ENCODE measurements at places on chromosomes 7 and 10.

GRCh38 chr7:68073701-68074100 lies 1077.1 kb downstream of the TYW1 start:
- no peak for DNase-seq

- no peak for DNase-seq
Observed at GRCh38 chr7:30412782-30413504, 65.6 kb downstream of the NOD1 start.

DNA sequence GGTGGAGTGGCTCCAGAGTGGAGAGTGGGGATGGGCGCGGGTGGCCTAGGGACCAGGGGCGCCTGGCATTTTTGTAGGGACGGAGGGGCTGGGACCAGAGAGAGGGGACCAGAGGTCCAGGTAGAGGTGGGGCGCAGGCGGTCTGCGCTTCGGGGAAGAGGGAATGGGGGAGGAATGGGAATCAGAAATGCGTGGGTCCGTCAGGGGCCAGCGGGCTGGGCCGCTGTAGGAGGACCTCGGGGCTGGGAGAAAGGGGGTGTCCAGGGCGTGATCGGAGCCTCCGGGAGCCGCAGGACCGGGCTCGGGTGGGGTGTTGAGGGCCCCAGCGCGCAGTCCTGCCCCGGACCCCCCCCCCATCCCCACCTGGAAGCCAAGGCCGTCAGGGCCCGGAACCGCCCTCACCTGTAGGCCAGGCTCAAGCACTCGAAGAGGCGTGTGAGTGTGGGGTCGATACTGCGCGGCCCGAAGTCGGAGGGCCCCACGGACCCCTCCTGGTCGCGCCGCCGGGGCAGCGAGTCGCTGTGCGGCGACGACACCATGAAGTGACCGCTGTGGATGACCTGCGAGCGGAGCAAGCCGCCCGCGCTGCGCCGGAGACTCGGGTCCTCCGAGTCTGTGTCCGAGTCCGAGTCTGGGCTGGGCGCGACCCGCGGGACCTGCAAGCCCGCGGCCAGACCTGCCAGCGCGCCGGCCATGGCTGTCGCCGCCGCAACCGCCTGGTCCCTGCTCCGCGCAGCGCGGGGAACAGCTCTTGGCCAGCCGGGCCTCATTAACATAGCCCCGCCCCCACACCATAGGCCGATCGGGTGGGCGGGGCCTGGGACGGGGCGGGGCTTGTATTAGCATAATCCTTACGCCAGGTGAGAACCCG lies at the start of gene MLXIPL:
TSS of gene MLXIPL (minus strand) at position 725 of the 871 bp plus-strand sequence. CDS start at position 695, 30 bp downstream.
- DNase-seq: peak; percentile 31

GRCh38 chr10:101867931-101868330 lies 24.3 kb upstream of the KCNIP2 start:
- DNase-seq: no peak

GRCh38 chr7:5766321-5766761 lies 15.1 kb downstream of the RNF216 start:
- no peak for DNase-seq

- no peak for DNase-seq
Observed at GRCh38 chr7:34240417-34240816, 335.1 kb downstream of the BMPER start.

- no peak for DNase-seq
Observed at GRCh38 chr7:151387161-151388006, 22.5 kb downstream of the WDR86 start.

DNA sequence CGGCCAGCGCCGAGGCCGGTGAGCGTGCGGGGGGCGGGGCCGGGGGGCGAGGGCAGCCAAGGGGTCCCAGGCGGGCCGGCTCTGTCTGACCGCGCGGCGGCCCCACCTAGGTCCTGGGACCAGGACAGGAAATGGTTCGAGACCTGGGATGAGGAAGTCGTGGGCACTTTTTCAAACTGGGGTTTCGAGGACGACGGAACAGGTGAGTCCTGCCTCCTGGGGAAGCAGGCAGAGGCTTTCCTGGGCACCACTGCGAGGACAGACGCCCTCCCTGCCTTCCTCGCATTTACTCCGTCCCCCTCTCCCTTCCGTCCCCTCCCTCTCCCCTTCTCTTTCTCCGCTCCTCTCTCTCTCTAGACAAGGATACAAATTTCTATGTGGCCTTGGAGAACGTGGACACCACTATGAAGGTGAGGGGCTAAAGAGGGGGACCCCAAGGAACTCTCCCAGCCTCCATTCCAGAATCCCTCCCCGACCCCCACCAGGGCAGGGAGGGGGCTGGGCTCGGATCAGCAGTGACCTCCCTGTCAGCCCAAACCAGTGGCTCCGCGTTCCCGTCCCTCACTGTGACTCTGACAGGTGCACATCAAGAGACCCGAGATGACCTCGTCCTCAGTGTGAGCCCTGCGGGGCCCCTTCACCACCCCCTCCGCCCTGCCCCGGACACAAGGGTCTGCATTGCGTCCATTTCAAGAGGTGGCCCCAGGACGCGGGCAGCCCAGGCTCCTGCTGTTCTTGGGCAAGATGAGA lies 2.6 kb upstream of the MUC12 start:
- DNase-seq: no peak

GRCh38 chr7:3134745-3135144 lies 91.1 kb upstream of the CARD11 start:
- DNase-seq: no peak

DNA sequence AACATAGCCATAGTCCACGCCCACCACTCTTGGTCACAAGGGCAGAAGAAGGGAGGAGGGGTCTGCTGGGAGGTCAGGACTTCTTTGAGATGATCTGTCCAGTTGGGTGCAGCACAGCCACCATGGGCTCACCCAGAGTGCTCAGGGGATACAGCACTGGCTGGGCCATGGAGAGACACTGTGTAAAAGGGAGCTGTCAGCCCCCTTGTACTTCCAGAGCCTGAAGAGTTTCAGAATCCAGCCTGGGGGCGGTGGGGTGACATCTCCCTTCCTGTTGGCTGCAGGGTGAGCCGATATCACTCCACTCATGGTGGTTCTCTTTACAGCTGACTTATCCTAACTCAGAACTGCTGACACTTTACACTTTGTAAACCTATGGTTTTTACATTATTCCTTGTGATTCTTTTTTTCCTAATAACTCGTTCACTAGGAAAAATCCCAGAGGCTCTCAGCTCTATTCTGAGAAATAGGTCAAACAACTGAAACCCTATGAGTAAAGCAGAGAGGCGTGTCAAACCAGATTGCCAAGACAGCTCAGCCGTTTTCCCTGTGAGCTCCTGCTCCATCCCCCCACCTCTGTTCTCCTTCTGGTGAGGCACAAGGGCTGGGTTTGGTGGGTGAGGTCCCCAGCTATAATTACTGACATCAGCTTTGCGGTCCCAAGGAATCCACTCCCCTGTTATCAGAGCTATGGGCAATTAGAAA lies 3.2 kb upstream of the MRPS24 start:
- DNase-seq: no peak

- DNase-seq: no peak
Observed at GRCh38 chr7:91993976-91994375, 53.3 kb downstream of the AKAP9 start.

GRCh38 chr7:153886506-153887441 lies 165.4 kb upstream of the DPP6 start:
- no peak for DNase-seq

DNA sequence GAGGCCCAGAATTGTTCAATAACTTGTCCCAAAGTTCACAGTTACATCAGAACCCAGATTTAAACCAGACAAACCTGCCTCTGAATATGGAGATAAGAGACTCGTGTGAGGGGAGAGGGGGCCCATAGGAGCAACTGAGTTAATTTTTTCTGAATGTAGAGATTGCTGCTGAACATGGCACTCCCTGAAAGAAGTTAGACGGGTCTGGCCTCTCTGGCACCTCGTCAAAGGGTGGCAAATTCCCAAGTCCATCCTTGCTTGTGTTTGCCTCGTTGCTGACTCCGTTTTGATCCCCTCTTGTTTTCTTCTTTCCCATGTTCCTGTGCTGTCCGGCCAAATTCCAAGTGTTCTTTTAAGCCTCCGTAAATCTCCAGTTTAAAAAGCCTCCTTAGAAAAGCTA lies 35.2 kb upstream of the YAE1 start:
- no peak for DNase-seq

DNA sequence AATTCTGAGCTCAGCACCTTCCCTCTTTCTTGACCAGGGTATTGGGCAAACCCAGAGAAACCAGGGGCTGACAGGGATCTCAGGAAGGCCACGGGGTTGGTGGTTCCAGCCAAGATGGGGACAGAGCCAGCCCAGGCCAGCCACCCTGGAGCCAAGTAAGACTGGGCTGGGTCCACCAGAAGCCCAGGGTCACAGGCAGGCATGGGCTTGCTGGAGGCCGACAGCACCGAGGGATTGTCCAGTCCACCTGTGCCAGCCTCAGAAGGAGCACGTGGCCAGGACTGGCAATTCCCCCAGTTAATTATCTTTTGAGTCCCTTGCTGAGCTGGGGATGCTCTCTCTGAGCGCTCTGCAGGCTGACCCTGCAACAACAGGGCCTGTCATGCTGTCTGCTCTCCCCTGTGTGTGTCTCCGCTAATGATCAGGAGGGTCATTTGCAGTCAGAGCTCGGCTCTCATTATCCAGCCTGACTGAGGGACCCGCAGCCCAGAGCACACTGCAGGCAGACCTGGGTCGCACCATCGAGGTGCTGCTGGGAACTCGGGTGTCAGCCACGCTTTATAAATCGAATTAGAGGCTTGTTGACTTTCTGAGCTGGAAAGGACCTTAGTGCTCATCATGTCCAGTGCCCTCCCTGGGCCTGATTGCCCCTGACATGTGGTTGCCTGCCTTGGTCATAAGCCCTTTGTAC lies 69.5 kb upstream of the PPIF start:
- no peak for DNase-seq

GRCh38 chr7:16753932-16754855 lies 639 bp downstream of the TSPAN13 start:
- DNase-seq: no peak

DNA sequence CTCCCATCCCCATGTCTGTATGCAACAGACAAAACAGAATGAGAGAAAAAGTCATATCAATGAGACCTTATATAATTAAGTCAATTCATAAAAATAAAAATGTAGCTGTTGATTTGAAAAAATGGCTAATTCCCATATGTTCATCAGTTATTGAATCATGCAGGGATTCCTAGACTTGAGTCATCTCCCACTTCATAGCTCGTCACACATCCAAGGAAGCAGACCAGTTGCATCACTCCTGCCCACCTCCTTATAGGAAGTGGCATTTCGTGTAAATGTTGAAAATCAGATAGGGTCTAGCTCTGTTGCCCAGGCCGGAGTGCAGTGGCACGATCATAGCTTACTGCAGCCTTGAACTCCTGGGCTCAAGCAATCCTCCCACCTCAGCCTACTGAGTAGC lies 56.1 kb upstream of the SH2B2 start:
- DNase-seq: no peak

- DNase-seq: no peak
Observed at GRCh38 chr10:109924967-109925620, 1.8 kb upstream of the XPNPEP1 start.

- no peak for DNase-seq
Observed at GRCh38 chr7:77524731-77525130, 12.4 kb upstream of the PTPN12 start.

GRCh38 chr10:18008986-18009385 lies 57.3 kb downstream of the SLC39A12 start:
- DNase-seq: no peak

GRCh38 chr7:55629051-55629677 lies 56.9 kb upstream of the VOPP1 start:
- no peak for DNase-seq

DNA sequence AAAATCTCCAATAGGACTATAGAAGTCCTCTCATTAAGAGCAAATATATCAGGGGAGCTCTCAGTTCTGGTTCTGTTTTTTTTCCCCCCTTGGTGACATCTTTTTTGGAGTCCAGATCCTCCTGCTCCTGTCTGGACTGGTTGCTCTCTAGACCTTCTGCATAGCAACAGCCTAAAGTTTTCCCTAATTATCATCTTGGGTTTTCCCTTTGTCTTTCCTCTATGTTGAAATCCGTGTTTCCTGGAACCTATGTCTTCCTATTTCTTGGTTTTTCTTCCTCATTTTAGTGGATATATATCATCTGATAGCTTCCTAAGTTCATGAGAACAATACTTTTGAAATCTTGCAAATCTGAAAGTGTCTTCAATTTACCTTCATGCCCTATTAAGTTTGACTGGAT lies 29.7 kb upstream of the MTERF1 start:
- DNase-seq: no peak

DNA sequence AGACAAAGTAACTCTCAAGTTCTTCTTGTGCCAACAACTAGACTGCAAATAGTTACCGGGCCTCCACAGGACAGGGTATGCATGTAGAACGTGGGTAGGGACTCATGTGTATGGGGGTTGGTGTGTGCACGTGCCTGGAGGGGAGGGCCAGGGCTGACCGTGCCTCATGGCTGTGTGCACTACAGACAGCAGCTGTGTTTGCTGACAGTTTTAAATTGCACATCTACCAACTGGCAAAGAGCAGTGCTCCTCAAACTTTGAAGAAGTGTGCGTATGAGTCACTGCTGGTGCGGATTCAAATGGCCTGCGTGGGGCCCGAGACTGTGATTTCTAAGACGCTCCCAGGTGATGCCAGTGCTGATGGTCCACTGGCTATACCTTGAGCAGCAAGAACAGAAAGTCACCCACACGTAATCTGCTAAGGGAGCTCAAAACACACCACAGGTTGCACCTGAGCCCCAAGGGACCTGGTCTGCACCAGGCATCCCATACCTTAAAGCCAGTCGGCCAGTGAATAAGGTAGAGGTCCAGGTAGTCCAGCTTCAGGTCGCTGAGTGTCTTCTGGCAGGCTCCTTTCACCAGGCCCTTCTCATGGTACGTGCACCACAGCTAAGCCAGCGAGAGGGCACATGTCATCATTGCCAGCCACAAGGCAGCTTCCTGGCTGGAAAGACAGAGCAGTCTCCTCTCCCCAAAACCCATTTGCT lies 8.5 kb downstream of the AKR1B1 start:
- no peak for DNase-seq

DNA sequence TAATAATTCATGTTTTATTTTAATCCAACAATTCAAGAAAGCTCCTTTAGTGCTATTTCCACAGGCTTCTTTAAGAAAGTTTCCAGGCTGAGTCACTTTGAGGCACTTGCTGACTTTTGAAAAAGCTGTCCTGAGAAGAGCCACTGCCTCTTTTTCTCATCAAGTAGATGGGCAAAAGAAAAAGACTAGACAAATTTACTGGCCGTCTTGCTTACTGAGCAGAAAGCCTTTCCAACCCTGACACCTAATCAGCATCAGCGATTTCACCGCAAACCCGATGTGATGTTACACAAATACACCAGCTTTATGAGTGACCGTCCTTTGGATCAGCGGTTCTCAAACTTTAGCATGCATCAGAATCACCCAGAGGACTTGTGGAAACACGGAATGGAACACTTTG lies 24.3 kb downstream of the CTTNBP2 start:
- DNase-seq: no peak

All from activated CD4-positive, alpha-beta T cell treated with anti-CD3 and anti-CD28 coated beads for 24 hours (primary cell).